Subcutaneous preadipocyte (primary cell): ENCODE measurements at places on chromosomes 11 and 22. TPM values are rescaled to one million over a fixed set of nuclear protein-coding genes. Genes with fewer than 3 reads are reported as not detected.

Gene MMP12
- 0.59 TPM in 1 of 2 replicates, not detected in the other for total RNA-seq

Gene OPCML
- total RNA-seq = not detected in 2 replicates

Gene NEFH
- total RNA-seq = 0.37 and 0.78 TPM in 2 replicates

Gene APOBEC3F
- total RNA-seq = 3.5 and 5.1 TPM in 2 replicates

Gene CNTF
- 1.8 and 2.9 TPM in 2 replicates for total RNA-seq

Gene HBB
- total RNA-seq = not detected in 2 replicates

Gene TSPAN32
- under 0.01 and 0.37 TPM in 2 replicates for total RNA-seq

Gene TSGA10IP
- total RNA-seq = not detected in 2 replicates
